ENCODE measurements at places on chromosomes 12 and 14.

GRCh38 chr14:30194741-30195148 is 267.1 kb upstream of the PRKD1 start:
- no peak for DNase-seq

GRCh38 chr12:53746592-53747092 is 5.1 kb downstream of the CISTR start:
- DNase-seq, result peak; percentile 78

GRCh38 chr14:102629011-102629444 is 36.6 kb downstream of the RCOR1 start:
- no peak for DNase-seq

DNA sequence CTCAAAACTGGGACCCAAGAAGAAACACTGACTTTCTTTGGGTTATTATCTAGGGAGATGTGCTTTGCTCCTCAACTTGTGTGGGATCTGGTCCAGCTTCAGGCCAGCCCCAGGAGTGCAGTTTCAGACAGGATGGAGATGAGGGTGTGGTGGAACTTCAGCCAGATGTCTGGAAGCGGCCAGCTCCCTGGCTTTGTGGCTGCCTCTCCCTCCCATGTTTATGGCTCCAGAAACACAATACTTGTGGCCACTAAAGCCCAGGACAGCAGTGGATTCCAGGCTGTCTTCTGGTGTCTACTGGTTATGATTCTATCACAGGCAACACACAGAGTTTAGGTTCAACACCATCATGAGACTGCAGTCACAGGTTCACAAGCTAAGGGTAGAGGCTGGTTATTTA is 44.2 kb upstream of the EMP1 start:
- no peak for DNase-seq

GRCh38 chr14:24194186-24194872 is 912 bp downstream of the TM9SF1 start:
- DNase-seq, result no peak

DNA sequence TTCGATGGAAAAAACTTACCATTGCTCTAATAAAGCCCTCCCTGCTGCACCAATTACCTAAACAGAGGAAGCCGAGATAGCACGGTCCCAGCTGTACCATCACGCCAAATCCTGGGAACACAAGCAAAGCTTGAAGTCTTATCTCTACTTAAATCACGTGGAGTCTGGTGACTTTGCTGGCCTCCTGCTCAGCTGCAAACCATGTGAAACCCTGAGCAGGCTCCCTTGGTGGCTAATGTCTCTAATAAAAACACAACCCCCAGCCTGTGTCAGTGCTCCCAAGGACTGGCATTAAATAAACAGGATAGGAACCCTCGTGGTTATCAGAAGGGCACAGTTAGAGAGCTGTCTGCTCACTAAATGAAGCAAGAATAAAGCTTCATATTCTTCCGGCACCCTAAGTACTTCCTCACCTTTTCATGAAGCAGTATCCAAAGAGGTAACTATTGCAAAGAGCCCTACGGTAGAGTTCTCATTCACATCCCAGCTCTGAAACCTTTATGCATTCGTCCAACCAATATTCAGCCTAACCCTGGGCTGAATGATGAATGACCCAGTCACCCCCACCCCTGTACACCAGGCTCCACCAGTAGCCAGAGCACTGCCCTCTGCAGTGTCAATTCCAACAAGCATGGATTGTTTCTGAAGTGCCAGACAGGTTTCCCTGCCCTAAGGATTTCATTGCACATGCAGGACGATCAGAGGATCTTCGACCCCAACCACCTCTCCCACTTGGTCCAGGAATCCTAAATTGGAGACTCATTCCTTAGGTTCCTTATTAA is 452.7 kb upstream of the TMPO start:
- no peak for DNase-seq

DNA sequence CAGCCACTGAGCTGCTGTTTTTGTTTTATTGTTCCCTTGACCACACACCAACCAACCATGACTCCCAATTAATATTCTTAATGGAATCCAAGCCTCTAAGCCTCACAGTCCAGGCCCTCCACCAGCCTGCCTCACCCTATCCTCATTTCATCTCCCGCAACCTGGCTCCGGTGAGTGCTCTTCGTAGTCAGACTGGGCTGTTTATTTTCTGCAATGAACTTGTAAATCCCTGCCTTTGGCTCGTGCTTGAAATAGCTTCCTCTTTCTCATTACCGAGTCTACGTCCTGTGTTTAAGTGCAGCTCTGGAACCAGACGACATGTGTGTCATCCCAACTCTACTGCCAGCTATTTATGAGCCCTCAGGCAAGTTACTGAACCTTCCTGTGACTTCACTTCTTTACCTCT is 12.4 kb upstream of the ETFBKMT start:
- DNase-seq, result no peak

DNA sequence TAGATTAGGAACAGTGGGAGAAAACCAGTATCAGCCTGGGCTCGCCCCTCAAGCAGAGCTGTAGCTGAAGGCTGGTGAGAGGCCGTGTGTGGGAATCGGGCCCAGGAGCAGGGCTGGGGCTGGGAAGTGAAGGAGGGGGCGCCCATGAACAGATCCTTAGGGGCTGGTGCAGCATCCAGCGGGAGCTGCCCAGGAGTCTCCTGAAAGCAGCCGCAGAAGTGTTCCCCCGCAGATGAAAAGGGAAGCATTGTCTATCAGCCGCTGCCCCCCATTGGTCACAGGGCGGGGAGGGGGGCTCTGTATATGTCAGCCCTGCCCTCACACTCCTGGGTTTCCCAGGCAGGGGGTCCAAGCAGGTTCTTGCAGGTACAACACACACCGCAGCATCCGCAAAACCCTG is 15.6 kb upstream of the RFLNA start:
- no peak for DNase-seq

DNA sequence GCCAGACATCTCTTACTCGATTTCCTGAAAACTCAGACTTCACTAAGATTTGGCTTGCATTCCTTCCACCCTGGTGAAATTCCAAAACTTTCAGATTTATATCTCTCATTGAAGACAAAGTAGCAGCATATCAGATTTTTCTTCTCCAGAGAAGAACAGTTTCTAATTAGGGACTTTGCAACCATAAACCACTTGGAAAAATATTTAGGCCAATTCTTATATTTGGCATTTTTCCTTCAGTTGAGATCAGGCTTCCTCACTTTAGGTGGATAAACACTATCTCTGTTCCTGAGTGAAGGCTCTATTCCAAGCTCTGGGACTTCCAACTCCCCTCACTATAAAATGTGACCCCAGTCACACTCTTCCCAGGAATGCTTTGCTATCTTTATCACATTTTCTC is 1434.3 kb upstream of the FLRT2 start:
- no peak for DNase-seq

- no peak for DNase-seq
Measured at GRCh38 chr14:77151245-77151644, 9.7 kb upstream of the ZDHHC22 start.

- no peak for DNase-seq
Measured at GRCh38 chr12:130958557-130959140, 4.9 kb downstream of the ADGRD1 start.

DNA sequence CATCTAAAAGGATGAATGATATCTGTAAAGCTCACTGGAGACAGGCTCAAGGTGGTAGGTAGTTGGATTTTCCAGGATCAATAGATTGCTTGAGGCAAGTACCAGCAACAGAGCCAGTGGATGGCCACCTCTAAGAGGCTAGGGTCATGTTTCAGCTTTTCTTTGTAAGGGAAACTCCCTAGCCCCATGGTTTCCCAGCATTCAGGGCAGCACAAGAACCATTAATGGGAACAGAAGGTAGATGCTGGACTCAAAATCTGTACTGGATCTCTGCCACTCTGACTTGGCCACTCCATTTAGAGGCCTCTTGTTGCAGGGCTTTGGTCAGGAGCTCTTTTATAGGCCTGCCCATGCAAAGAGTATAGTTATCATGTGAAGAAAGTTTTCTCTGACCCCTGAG is 76.1 kb upstream of the DYRK2 start:
- DNase-seq, result no peak

DNA sequence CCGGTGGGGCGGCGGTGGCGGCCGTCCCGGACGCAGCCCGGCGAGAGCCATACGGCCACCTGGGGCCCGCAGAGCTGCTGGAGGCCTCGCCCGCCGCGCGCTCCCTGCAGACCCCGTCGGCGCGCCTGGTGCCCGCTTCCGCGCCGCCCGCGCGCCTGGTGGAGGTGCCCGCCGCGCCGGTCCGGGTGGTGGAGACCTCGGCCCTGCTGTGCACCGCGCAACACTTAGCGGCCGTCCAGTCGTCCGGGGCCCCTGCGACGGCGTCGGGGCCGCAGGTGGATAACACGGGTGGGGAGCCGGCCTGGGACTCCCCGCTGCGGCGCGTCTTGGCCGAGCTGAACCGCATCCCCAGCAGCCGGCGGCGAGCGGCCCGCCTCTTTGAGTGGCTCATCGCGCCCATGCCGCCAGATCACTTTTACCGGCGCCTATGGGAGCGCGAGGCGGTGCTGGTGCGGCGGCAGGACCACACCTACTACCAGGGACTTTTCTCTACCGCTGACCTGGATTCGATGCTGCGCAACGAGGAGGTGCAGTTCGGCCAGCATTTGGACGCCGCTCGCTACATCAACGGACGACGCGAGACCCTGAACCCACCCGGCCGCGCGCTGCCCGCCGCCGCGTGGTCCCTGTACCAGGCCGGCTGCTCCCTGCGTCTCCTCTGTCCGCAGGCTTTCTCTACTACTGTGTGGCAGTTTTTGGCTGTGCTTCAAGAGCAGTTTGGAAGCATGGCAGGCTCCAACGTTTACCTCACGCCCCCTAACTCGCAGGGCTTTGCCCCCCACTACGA is 716 bp downstream of the RIOX1 start:
- DNase-seq, result peak; percentile 60

All from stimulated activated CD4-positive, alpha-beta T cell treated with anti-CD3 and anti-CD28 coated beads, Interleukin-1b, Interleukin-23, amount 100 ng/mL, for 4 hours (primary cell).